ENCODE measurements at places on chromosomes 4 and X.

GRCh38 chr4:184406958-184407391, 67.4 kb downstream of the IRF2 start:
- DNase-seq, result no peak

- no peak for DNase-seq
Measured at GRCh38 chr4:120754590-120754989, 167.9 kb downstream of the PRDM5 start.

GRCh38 chr4:155426953-155427352, 50.2 kb upstream of the MAP9 start:
- DNase-seq, result no peak

DNA sequence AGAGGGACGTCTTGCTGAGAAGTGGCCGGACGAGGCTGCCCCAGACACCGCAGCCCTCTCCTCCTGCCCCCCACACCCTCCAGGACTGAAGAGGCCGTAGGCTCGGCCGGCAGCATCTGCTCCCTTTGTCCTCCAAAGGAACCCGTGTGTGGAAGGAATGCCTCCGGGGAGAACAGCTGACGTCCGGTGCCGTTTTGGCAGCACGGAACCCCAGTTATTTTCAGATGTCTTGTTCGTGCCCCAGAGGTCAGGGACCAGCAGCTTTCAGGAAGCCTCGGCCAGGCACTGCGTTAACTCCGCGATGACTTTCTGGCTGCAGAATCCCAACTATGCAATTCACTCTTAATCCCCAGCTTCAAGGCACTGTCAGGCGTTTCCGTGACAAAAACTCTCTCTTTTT, 10.9 kb upstream of the PPP2R3B start:
- DNase-seq, result no peak

DNA sequence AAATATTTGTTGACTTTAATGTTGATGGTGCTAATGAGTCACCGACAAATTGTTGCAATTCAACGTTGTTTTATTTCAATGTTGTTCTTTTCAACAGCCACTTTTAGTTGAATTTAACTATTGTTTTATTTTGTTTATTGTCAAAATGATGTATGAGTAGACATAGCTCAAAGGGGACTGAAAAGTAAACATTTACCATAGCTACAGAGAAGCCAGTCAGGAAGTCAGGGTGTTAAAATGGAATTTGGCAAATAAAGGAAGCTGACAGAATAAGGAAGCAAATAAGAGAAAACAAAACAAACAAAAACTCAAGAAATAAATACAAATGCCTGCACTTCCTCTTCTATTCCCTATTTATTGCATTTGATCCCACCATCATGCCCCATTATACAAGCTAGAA, 648.4 kb upstream of the HTR2C start:
- no peak for DNase-seq

DNA sequence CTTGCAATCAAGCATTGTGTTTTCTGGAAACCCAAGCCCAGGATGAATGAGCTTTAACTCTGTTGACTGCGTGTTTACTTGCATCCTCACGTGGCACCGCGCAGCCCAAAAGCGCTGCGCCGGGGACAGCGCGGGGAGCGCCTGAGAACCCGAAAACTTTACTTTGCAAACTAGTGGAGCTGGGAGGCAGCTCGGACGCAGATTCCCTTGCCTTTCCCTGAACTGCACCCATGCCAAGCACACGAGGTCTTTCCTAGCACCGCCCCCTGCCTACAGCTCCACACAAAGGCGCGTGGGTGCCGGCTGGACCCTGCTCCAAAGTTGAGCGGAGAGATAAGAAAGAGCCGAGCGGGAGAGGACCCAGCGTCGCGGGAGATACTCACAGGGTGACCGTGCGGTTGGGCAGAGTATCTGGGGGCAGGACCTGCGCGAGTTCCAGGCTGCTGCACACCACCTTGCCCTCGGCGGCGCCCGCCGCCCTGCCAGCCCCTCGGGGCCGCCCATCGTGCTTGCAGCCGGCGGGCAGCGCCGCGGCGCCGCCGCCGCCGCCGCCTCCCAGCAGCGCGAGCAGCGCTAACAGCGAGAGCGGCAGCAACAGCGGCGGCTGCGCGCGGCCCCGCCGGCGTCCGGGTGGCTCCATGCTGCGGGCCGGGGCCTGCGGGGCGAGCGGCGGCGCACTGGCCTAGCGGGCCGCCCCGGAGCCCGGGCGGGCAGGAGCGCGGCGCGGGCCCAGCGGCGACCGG, 550 bp downstream of the ADGRA3 start:
- DNase-seq, result no peak

DNA sequence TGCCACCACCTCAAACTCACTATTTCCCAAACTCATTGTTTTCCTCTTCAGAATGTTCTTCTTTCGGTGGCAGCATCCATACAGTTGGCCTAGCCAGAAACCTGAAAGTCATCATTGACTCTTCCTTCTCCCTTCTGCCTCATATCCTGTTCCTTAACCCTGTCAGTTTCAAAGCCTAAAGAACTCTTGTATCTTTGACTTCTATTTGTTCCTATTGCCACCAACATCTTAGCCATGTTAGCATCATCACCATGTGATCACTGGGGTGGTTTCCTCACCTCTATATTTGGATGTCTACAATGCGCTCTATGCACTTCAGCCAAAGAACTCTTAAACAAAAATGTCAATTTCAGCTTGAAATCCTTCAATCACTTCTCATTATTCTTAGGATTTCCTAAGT, 29.0 kb downstream of the DDX60L start:
- no peak for DNase-seq

DNA sequence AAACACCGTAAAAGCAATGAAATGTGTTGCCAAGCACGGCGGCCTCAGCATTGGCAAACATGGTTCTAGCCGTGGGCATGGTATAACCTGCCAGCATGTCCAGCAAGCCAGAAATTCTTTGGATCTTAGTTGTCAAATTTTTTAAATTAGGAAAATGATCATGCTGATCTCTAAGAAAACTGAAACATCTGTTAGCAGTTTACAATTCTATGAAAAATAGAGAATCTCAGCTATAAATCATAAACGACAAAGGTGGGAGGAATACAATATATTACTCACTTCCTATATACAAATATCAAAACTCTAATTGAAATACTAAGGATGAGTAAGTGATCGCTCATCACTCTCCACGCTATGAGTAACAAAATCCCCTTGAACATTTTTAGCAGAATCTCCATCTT, 130.3 kb downstream of the ADGRA3 start:
- no peak for DNase-seq

GRCh38 chrX:149569770-149570169, 17.5 kb downstream of the MAGEA9B start:
- DNase-seq, result no peak

- DNase-seq, result no peak
Measured at GRCh38 chr4:107876099-107876498, 51.4 kb downstream of the SGMS2 start.

DNA sequence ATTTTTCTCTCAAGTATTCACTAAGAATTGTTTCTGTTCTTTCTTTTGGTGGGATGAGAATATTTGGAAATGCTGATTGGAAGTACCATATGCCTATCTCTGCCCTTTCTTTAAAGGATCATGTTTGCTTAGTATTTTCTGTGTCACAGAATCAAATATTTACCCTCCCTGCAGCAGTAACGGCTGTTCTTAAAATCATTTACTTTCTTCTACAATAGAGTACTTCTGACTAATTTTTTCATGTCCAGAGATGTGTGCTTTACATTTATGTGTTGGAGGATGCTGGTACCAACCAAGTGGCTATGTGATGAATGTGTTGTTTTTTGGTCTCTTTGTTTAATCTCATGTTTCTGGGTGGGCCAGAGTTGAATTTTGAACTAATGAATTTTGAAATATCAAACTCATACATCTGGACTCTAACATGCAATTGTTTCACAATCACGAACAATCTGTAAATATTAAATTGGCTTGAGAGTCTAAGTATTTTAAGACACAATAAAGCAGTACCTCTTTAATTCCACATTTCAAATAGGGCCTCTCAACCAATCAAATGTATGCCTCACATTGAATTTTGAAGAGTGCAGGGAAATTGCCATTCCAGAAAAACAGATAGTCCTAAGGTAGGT, 59.4 kb upstream of the ARSJ start:
- no peak for DNase-seq

- DNase-seq, result no peak
Measured at GRCh38 chr4:19776929-19777328, 474.8 kb upstream of the SLIT2 start.

DNA sequence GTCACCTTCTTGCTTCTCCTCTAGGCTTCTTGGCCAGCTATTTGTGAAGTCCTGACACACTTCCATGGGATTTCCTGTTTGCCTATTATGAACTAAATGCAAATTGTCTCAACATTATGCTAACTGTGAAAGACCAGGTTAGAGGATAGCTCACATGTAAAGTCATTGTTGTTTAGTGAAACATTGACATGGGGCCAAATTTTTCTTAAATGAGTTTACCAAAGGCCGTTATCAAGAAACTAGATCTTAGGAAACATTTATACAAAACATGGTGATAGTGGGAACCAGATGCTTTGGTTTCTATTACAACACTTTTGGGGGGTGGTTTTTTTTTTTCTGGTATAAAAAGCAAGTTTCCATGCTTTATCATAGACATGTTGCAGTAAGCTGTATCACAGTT, 466.8 kb upstream of the FAM241A start:
- no peak for DNase-seq

DNA sequence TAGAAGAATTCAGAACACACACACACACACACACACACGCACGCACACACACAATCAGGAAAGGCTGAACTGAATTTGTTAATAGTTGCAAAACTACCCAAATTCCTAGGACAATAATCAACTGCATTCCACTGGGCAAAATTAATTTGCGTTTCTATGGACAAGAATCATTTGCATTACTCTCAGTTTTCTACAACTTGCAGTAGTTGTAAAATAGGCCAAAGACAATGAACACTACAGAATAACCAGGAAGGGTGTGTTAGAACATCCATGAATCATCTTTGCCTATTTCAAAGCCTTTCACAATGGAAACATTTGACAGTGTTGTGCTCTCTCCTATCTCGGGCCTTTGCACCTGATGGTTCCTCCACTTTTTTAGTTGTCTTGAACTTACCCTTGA, 77.1 kb upstream of the IGFBP7 start:
- no peak for DNase-seq

DNA sequence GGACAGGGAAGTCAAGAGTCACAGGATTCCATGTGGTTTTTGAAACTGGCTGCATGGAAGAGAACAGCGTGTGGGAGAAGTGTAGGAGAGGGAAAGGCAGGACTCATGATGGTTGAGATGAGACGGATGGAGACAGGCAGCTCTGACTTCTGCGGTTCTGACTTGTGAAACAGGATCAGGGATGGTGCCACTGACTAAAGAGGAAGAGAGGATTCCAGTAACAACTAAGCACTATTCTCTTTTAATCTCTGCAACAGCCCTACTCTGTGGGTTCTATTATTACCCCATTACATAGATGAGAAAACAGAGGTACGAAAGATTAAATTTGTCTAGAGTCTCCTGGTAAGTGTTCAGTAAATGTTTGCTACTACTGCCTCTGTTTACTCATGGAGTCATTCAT, 156.3 kb downstream of the CBR4 start:
- DNase-seq, result no peak

DNA sequence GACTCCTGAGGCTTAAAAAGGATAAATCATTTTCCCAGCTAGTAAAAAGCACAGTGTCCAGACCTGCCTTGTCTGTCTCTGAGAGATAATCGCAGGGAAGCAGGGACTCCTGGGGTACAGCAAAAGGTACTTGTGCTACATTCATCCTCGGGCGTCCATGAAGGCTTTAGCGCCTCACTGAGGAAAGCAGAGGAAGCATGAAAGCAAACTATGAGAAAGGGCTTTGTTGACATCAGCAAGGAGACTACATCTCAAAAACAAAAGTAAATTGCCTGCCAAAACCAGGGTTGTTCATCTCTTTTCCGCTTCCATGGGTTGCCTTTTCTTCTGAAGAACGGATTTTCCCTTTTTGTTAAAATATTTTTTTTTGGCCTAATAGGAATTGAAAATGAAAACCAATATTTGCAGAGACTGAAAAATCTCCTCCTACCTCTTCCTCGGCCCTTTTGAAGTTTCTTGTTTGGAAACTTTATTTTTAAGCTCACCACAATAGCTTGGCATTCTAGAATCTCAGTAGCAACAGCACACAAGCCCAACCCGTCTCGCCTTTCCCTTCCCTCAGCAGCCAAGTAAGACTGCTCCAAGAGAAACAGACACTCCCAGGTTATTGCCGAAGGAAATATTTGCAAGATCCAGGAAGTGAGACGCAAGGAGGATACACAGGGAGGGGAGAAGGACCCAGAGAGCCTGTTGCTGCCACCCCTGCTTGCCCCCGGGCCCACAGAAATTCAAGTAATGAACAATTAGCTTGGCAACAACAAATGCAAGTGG, 148.3 kb upstream of the DGKK start:
- DNase-seq, result no peak

DNA sequence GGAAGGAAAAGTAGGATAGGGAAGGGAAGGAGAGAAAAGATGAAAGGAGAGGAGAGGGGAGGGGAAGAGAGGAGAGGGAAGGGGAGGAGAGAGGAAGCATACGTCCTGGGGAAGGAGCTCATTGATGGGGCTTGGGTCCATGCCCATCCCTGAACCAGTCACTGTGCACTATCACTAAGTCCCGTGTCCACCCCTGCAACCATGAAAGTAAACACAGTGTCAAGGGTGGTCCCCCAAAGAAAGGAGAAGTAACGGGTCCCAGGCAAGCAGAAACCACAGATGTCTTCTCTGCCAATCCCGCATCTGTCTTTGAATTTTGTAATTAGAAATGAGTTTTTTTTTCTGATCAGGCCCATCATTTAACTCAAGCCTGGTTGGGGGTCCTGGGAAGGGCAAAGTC, 55.2 kb downstream of the LGI2 start:
- no peak for DNase-seq

- no peak for DNase-seq
Measured at GRCh38 chr4:1766106-1767060, 26.7 kb upstream of the FGFR3 start.

GRCh38 chr4:99824070-99824599, 7.5 kb downstream of the DAPP1 start:
- DNase-seq, result no peak
